ENCODE measurements at places on chromosomes 1 and 21.

DNA sequence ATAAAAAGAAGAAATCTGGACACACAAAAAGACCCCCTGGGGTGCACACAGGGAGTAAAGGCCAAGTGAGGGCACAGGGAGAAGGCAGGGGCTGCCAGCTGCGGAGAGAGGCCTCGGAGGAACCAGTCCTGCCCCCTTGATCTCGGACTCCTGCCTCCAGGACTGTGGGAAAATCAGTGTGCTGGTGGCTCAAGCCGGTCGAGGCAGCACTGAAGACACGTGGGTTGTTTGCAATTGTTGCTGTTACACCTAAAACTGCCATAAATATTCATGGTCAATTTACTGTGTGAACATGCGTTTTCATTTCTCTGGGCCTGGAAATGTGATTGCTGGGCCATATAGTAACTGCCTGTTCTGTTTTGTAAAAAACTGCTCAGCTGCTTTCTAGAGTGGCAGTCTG is 18.5 kb downstream of the IBA57 start:
- no peak for DNase-seq

GRCh38 chr1:11967028-11967547 is 13.2 kb upstream of the MFN2 start:
- DNase-seq: no peak

DNA sequence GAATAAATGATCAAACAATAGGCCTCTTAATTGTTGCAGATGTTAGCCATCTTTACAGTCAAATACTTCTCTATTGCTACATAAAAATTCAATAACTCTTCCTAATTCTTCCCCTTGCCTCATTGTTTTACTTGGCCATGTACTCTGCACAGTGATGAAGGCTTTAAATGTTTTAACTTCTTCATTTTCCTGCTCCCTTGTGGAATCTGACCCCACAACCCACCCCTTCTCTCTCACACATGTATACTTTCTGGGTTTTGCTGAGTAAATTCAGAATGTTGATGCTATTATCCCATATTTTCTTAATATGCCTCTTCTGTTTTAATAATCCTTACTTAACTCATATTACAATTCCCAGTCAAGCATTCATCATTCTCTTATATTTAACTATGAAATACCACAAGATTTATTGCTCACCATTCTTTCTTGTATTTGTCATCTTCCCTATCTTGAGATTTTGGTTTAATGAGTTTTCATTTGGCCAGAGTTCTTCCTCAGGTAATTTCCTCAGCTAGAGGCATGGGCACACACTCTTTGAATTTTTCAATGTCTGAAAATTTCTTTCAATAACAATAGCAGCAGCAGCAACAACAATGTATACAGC is 327.8 kb upstream of the USP24 start:
- DNase-seq: no peak

GRCh38 chr1:53412285-53413174 is 46.7 kb upstream of the DMRTB1 start:
- DNase-seq: no peak

DNA sequence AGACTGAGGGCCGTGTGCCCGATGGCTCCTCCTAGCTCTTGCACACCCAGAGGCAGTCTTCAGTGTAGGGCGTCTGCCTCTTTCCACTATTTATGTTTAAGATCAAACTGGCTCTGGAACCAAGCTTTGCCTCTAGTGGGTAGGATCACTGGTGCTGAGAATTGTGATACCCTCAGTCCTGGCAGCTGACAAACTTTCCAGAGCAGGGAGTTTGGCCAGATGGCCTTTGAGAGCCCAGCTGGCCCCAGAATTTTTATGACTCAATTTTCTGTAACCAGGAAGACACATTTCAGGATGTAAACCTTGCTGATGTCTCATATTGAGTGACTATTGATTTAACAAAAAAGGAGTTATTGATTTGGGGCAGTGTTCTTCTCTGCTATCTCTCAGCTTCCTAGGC is 6.7 kb downstream of the COQ8A start:
- DNase-seq: no peak

DNA sequence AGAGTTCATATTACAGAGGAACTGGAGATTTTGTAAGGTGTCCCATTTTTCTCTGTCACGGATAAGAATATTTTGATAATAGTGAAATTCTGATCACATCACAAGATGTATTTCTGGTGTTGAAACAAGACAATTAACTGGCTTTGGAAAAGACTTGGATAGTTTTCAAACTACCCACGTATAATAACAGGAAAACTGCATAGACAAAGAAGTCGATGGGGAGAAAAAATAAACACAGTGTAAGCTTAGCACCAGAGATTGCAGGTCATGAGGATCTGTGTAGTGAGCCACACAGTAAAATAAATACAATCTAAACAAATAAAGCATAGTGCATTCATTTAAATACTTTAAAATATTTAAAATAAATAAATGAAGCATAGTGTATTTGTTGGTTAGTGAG is 452.3 kb upstream of the ADAMTS5 start:
- no peak for DNase-seq

DNA sequence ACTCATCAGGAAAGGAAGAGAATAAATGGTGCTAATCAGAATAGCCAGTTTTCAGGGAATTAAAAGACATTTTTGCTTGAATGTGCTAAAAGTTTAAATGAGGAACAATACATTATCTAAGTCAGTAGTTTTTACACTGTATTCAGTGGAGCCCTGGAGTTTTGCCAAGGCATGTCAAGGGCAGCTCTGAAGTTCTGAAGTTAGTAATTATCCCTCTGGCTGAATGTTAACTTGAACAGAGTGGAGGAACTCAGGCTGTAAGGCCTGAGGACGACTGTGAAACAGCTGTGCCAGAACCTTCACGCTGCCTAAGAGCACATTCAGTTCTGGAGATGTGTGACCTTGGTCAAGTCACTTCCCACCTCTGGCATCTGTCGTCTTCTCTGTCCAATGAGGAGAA is 68.1 kb downstream of the EDEM3 start:
- DNase-seq: no peak

DNA sequence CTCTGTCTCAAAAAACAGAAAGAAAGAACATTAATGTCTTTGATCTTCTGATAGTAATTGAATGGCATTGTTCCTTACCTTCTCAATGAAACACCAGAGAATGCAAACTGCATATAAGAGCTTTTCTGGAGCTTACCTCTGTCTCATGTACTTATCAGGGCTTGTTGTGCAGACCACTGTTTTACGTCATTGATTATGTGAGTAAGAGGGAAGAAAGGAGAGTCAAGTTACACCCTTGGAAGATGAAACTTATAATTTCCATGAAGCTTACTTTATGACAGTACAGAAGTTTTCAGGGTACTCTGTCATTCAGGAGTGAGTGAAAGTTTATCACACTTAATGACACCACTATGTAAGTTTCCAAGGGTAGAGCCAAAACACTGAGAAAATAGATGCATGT is 49.0 kb upstream of the MAB21L3 start:
- no peak for DNase-seq

GRCh38 chr1:94958081-94958480 is 31.2 kb upstream of the CNN3 start:
- DNase-seq: no peak

Measured in stimulated activated CD8-positive, alpha-beta memory T cell treated with anti-CD3 and anti-CD28 coated beads, Interleukin-4, amount 100 ng/mL, for 4 hours (primary cell).